ENCODE measurements at places on chromosomes 5 and 9.

GRCh38 chr5:420632-421286, 22.2 kb upstream of the EXOC3 start:
- DNase-seq: no peak

DNA sequence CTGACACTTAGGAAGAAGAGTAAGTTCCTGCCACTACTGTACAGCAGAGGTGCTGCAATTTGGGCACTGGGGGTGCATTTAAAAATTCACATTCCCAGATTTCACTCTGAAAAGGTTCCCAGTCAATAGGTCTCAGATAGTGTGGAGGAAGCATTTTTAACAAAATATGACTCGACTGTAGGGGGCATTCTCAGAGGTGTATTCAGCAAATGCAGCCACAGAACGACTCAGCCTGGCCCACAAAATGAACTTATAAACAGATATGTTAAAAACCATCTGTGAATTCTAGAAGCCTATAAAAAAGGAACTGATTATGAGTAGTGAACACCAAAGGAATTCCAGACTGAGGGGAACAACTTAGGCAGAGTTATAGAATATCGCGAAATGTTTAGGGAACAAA, 31.1 kb downstream of the MLLT3 start:
- no peak for DNase-seq

DNA sequence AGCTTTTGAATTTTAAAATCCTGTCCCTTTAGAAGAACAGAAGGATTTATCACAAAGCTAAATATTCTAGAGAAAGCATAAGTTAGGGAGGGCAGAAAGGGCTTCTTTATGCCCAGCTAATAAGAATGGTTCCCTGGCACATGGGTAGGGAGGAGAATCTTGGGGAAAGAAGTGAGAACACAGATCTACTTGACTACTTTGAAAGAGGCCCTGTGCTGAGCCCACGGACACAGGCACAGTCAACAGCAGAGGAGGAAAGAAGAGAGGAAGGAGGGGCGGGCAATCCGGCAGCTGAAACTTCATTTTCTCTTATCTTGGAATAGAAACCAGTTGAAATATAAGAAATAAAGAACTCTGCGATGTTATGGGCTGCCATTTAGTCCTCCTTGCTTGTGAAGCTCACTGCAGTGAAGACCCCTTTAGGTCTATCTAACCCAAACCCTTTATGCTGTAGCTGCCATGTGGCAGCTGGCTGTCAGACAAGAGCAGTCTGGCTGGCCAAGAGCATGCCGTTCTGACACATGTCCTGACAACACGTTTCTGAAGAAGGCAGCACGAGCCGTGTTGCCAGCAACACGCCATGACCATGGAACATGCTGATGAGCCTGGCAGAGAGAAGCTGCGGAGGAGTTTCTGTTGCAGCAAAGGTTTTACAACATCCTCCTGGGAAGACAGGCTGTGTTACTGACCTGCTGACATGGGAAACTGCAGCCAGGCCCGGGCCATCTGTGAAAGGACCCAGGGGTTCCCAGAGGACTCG, 34.2 kb downstream of the ABLIM3 start:
- no peak for DNase-seq

DNA sequence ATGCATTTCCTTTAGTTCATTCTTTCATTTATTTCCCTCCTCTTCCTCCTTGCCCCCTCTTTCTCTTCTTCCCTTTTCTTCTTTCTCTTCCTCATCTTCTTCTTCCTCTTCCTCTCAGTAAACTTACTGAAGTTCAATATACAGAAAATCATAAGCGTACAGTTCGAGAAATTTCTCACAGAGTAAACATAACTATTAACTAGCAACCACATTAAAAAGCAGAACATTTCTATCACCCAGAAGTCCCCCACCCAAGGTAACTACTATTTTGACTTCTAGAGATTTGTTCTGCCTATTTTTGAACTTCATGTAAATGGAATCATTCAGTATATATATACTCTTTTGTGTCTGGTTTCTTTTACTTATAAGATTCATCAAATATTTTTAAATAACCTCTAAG, 48.2 kb downstream of the TNFAIP8 start:
- DNase-seq: no peak

- no peak for DNase-seq
These were observed 90.8 kb upstream of the NEURL1B start for GRCh38 chr5:172550096-172550765.

DNA sequence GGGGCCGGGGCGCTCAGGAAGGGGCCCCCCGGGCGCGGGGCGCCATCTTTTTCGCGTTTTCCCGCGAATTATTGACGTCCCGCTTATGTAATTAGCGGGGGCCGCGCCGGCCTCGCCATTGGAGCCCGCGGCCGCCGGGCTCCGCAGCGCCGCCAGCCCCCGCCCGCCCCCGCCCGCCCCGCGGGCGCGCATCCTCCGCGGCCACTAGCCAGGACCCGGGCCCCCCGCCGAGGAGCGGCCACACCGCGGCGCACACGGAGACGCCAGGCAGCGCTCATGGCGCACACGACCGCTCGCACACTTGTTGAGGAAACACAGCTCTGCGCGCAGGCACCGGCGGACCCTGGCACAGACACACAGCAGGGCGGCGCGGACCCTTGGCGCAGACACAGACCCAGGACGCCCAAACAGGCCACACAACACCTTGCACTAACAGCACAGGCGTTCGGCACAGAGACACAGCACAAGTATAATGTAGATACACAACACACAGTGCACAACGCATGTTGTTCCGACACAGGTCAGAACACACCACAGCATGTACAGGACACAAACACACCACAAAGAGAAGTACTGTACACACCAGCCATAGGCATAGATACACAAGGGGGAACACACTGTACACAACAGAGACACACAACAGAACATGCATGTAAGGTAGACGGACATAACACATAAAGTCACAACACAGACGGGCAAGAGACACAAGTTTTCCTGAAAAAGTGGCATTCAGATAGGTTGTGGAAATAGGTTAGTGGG, 467 bp upstream of the PHF19 start:
- peak; percentile 52 for DNase-seq

DNA sequence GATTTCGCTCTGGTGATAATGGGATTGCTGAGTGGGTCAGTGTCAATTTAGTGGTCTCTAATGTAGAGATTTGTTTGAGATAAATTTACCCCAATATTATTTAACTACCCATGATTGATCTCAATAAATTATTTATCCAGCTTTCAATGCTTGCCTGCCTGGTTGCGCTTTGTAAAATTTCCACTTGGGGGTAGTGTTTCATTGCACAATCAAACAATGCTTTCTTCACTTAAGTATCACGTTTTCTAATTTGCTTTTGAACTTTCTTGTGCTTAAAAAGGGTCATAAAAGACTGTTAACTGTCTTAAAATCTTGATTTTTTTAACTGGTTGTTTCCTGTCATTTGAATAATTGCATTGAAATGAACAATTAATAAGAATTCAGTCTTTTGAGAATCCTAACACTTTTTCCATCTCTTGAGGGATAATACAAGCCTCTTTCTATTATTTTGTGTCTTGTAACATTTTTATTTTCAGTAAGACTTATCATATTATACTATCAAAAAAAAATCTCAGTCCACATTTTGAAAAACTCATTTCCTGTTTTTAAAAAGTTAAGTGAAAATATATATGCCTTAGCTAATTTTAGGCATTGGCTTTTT, 18.7 kb downstream of the HSD17B4 start:
- DNase-seq: no peak

- no peak for DNase-seq
These were observed 93.3 kb downstream of the DAPK1 start for GRCh38 chr9:87590996-87591395.

DNA sequence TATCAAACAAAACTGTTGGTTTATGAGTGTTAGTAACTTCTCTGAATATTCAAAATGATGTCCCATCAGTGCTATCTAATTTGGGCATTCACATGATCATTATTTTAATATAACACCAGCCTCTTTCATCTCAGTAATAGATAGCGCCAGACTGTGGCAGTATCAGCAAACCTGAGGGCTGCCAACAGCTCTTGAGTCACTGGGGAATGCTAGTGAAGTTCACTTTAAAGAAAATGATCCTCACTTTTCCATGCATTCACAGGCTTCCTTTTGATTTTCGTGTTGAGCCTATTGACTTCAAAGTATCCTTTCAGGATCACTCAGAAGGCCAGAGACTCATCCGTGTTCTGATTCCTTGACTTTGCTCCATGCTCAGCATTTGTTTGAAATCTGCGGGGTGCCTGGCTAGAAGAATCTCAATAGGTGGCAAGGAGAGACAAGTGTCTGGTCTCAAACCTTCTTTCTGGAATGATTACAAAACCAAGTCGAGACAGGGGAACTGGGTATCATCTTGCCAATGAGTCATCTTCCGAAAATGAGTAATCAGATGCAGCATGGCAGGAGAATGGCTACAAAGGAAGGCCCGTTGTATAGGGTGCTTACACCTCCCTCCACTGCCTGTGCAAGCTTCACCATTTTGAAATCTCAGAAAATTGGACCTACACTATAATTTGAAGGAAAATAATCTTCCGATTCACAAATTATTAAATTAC, 509.1 kb downstream of the RASEF start:
- DNase-seq: no peak

DNA sequence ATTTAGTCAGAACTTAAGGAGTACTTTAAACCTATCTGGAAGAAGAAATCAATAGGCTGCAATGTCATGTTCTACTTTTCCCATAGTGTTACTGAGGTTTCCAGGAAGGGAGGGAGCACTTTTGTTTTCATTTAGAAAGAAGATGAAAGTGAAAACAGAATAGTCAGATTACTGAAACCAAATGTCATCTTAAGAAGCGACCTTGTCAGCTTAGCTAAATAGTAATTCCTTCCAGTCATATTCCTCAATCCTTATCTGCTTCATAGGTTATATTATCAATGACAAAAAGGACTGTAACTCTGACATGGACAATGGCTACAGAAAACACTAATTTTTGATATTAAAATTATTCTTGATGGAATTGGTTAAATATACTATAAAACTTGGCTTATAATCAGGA, 27.7 kb downstream of the SAR1B start:
- no peak for DNase-seq

DNA sequence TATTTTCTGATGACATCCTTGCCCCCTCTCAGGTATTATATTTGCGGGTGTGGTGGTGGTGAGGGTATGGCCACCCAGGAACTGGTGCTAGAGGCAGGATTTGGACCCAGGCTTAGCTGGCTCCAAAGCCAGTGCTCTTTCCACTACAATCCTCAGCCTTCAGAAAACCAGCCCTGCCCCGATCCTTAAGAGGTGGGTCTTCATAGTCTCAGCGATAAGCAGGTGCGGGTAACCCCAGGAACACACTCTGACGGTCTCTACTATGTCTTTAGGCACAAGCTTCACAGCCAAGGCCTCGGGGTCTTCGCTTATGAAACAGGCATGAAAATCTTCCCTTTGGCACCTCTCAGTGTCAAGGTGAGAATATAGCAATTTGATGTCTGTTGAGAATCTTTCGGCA, 169.3 kb downstream of the FGF18 start:
- DNase-seq: no peak

DNA sequence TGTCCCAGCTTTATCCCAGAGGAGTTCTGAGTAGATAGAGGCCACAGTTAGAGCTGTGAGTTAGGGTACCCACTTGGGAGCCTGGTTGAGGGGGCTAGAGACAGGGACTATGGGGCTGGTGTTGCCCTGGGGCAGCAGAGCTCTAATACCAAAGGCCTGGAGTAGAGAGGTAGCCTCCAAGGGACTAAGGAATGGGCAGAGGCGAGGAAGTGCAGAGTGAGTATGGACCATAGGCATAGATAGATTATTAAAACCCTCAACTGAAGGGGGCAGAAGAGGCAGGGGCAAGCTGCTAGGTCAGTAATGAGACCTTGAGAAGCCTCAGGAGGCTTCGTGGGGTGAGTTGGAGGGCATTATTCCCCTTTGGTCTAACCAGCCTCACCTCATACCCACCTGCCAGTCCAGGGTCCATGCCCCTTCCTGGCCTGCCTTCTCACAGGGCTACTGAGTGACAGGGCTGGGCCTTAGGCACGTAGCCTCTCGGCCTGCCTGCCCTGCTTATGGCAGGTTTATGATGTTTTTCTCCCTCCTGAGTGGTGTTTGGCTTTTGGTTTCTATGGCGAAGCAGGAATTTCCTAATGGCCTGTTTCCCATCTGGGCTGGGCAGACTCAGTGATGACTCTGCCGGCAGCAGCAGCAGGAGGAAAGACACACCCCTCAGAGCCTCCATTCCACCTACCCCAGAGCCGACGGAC, 8.0 kb downstream of the PDLIM4 start:
- DNase-seq: no peak

DNA sequence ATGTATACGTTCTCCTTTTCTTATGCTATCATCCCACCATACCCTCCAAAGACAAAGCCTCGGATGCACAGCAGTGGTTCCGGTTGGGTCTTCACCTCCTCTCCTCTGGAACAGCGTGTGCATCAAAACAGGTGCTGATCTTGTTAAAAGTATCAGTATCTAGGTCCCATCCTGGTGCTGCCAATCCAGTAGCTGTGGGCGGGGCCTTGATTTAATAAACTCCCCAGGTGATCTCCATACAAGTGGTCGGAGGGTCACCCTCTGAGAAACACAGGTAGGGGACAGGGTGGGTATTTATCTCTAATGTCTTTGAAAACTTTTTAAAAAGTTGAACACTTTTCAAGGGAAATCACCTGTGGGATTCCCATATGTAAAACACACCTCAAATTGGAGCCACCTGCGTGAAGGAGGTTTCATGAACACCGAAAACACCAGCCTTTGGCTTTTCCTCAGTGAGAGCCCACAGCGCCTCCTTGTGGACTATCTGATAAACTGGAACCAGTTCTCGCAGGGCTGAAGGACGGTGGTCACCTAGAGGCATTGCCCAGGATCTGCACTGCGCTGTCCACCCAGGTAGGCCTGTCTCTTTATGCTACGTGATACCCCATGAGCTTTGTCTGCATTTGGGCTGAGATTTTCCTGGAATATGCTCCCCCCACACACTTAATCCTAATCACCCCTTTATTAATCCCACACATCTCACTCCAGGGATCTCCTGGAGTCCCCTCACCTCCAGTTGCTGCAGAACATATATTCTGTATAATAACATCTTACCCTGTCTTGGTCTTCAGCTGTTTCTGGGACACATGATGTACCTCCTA, 80.5 kb upstream of the EPB41L4B start:
- DNase-seq: peak; percentile 53

DNA sequence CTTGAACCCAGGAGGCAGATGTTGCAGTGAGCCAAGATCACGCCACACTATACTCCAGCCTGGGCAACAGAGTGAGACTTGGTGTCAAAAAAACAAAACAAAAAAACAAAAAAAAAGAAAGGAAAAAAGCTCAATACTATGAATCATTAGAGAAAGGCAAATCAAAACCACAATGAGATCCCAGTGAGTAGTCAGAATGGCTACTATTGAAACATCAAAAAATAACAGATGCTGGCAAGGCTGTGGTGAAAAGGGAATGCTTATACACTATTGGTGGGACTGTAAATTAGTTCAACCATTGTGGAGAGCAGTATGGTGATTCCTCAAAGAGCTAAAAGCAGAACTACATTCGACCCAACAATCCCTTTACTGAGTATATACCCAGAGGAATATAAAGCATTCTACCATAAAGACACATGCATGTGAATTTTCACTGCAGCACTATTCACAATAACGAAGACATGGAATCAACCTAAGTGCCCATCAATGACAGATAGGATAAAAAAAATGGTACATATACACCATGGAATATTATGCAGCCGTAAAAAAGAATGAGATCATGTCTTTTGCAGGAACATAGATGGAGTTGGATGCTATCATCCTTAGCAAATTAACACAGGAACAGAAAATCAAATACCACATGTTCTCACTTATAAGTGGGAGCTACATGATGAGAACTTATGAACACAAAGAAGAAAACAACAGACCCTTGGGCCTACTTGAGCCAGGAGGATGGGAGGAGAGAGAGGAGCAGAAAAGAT, 81.9 kb upstream of the ARRDC3 start:
- DNase-seq: no peak

GRCh38 chr5:171418982-171419687, at the start of gene FGF18:
TSS of gene FGF18 (plus strand) at chr5:171419647. CDS start at chr5:171420200, 553 bp downstream.
- no peak for DNase-seq

GRCh38 chr5:10601246-10602030, 37.6 kb downstream of the ANKRD33B start:
- DNase-seq: peak; percentile 99

Measured in DMS153 (cell line).